Dermis microvascular lymphatic vessel endothelial cell (primary cell): ENCODE measurements at places on chromosomes 4 and X.
A peak's percentile ranks its signal among the peaks of the same experiment; 100 is the strongest.

- peak; percentile 53 for DNase-seq
Measured at GRCh38 chr4:77433418-77433733, 172.2 kb upstream of the CXCL13 start.

DNA sequence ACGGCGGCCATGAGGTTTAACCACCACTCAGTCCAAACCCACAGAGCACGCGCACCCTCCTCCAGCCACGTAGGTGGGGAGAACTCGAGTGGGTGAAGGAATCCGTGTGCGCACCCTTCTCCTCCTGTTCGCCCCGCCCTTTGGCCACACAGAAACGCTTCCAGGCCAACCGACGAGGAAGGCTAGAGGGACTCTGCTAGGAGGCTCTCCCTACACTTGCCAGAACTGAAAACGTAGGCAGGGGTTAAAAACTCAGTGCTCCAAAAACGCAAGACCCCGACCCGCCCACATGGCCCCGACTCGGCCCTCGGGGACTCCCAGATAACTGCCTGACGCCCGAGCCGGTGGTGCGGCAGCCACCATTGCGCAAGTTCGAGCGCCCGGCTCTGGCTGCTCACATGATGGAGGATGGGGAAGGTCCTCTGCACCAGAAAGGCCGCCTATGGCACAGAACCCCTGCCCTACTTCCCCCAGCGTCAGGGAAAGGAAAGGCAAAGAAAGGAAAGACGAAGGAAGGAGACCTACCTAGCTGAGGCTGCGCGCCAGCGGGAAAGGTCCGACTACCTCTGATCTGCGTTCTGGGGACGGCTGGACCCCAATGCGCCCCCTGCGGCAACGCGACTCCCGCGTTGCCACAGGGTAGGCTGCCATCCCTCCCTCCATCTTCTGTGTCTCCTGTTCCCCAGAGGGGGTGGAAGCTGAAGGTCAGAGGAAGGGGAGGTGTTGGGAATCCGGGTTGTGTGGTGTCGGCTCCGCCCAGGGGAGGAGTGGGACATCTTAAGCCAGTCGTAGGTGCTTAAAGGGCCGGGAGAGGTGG lies 201.9 kb upstream of the AGTR2 start:
- DNase-seq: no peak

- no peak for DNase-seq
Measured at GRCh38 chrX:148459343-148459742, 41.1 kb upstream of the AFF2 start.

DNA sequence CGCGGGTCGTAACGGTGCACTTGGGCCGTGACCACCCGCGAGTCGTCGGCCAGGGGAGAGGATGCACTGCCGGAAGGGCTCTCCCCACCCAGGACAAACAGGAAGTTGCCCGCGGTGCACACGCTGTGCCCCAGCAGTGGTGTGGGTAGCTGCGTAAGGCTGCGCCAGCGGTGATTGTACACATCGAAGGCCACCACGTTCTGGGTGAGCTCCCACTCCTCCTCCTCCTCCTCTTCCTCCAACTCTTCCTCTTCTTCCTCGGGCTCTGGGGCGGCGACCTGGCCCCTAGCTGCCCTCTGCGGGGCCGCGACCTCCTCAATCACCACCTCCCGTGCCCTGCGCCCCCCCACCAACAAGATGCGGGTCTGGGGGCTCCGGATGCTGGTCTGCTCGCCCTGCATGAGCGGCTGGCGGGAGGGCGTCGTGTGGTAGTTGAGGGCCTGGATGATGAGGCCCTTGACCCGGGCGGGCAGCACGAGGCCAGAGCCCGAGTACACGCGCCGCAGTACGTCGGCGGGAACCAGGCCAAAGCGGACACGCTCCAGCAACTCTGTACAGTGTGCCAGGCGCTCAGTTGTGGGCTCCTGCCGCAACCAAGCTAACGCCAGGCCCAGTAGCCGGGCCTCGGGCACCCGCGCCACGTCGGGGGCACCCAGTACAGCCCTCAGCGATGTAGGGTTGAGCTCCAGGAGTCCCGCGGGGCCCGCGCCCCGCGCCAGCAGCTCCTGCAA lies 1.4 kb downstream of the KLHL34 start:
- DNase-seq: no peak

GRCh38 chrX:150873616-150874015 lies 24.9 kb downstream of the CD99L2 start:
- DNase-seq: peak; percentile 37

GRCh38 chr4:70895405-70895804 lies 6.8 kb upstream of the MOB1B start:
- DNase-seq: no peak

DNA sequence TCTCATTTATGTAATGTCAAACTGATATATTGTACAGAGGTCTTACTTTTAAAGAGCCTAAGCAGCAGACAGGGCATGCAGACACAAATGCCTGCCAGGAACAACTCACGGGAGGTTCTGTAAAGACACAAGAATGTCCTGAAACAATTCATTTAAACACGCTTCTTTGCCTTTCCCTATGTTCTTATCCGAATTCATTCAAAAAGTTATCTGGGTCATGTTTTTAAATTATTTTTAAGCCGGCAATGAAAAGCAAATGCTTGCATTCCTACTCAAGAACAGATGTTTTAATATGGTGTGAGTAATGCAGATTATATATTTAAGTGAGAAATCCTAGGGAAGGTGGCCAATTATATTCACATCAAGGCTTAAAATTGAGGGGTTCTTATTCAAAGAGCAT lies 192.6 kb downstream of the PDGFC start:
- no peak for DNase-seq

DNA sequence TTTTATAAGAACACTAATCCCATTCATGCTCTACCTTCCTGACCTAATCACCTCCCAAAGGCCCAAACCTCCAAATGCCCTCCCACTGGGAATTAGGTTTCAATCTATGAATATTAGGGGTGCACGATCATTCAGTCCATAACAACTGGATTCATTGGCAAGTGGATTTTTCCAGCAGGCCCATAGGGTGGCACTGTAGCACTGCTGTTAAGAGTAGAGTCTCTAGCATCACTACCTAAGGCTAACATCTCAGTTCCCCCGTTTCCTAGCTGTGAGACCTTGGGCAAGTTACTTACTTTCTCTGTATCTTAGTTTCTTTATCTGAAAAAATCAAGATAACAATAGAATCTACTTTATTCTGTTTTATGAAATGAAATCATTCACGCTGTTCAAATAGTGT lies 315.8 kb downstream of the STIM2 start:
- DNase-seq: no peak

GRCh38 chrX:154135458-154136229 lies 8.4 kb upstream of the OPN1LW start:
- peak; percentile 5 for DNase-seq

GRCh38 chrX:139299309-139299708 lies 231.2 kb upstream of the F9 start:
- DNase-seq: no peak

- DNase-seq: no peak
Measured at GRCh38 chrX:40031911-40032310, 65.8 kb downstream of the BCOR start.

GRCh38 chr4:6812766-6813165 lies 30.2 kb downstream of the KIAA0232 start:
- no peak for DNase-seq

DNA sequence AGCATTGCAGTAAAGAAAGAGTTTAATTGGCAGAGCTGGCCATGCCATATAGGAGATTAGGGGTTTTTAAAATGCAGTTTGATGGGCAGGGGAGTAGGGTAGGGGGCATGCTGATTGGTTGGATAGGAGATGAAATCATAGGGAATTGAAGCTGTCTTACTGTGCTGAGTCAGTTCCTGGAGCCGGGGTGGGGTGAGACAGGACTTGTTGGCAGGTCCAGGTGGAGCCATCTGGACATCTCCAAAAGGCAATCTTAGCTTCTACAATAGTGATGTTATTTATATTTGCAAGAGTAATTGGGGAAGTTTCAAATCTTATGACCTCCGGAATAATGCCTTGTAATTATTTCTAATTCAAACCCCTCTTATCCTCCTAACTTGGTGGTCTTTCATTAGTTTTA lies 32.4 kb upstream of the PGM2 start:
- DNase-seq: no peak

GRCh38 chr4:147794314-147794680 lies 62.4 kb downstream of the ARHGAP10 start:
- DNase-seq: no peak

DNA sequence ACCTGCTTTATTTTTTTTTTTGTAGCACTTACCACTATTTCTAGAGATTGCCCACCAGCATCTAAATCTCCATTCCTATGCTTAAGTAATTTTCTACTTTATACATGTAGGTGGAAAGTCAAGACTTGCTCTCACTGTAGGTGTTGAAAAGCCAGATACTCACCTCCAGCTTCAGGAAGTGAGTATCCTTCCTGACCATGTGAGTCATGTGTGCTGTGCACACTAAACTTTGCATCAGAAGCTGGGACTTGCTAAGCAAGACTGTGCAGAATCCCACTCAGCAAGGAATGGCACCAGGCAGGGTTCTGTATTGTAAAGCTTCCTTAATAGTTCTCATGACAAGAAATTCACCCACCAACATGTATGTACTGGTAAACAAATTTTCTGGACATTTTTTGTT lies 151.8 kb downstream of the POU4F2 start:
- DNase-seq: no peak

- no peak for DNase-seq
Measured at GRCh38 chrX:13938829-13939530, 90.7 kb downstream of the GEMIN8 start.

- no peak for DNase-seq
Measured at GRCh38 chr4:612052-612748, 13.2 kb upstream of the PDE6B start.

GRCh38 chr4:109994415-109994827 lies 81.7 kb downstream of the EGF start:
- DNase-seq: no peak

DNA sequence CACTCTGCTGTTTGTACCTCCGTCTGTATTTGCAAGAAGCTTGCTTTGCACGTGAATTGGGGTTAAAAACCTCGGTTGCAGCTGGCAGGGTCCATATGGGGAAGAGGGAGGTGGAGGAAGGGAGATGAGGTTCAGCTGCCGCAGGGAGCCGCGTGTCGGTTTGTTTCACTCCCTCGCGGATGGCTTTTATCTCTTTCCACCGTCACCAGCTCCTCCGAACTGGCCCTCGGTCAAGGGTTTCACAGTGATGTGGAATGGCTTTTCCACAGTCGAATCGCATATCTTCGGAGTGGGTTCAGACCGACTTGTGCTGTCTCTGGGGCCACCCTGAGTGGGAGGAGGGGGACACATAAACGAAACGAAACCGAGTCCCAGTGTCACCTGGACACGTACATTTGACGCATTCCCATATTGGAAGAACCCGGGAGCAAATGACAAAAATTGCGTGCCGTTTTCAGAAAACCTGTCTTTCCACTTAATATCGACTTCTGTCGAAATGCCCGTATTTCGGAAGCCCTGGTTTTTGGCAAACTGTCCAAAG lies 929 bp downstream of the ZBTB33 start:
- DNase-seq: no peak

DNA sequence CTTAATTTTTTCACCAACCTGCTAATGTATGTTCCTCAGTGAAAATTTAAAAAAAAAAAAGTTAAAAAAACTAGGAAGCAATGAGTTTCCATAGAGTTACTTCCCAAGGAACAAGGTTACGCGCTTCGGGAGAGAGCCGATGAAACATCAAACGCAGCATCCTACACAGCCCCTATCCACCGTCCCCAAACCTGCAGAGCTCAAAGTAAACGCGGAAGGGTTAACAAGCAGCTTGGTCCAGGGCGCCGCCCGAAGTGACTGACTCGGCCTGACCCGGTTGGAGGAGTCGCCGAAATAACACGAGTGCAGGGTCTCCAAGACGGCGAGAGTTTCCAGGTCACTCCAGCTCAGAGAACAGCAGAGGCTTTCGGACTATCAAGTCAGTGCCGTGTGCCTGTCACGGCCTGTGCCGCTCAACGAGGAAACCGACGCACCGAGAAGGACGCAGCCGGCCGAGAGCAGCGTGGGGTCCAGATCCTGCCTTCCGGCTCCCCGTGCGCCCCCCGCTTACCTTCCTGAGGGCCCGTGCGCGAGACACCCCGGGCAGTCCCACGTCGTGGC lies 512 bp downstream of the NOP14 start:
- no peak for DNase-seq

- DNase-seq: no peak
Measured at GRCh38 chr4:132592340-132592739, 556.8 kb upstream of the PCDH10 start.

DNA sequence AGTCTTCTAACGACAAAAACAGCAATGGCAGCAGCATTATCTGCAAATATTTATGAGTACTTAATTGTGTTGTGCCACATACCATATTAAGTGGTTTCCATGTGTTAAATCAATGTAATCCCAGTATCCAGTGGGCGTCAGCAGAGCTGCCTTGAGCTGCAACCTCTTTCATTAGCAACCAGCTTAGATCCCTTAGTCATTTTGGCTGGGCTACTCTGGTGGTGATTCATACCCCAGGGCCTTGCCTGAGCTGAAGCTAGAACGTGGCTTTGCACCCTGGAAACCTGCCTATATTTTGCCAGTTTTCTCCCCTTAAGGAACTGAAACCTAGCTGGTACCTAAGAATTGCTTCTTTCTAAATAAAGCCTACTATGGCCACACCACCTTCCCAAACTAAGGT lies 474.3 kb upstream of the FTHL17 start:
- DNase-seq: peak; percentile 23

DNA sequence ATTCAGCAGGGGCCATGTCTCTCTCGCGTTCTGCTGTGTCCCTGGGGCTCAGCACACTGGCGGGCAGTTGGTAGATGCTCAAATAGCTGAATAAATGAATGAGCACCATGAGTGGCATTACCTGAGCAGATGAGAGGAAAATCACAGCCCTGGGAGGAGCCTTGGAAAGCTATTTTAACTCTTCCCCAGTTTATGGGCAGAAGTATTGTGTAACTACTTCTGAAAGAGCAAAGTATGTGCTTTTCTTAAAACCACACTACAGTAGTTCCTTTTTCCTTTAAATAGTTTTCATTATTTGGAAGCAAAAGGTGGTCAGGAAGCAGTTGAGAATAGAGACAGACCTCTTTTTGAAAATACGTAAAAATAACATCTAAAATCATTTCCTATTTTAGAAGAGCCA lies 3.0 kb upstream of the PLAC1 start:
- DNase-seq: peak; percentile 3

- DNase-seq: no peak
Measured at GRCh38 chr4:180751009-180751408, 1492.2 kb upstream of the TENM3 start.

DNA sequence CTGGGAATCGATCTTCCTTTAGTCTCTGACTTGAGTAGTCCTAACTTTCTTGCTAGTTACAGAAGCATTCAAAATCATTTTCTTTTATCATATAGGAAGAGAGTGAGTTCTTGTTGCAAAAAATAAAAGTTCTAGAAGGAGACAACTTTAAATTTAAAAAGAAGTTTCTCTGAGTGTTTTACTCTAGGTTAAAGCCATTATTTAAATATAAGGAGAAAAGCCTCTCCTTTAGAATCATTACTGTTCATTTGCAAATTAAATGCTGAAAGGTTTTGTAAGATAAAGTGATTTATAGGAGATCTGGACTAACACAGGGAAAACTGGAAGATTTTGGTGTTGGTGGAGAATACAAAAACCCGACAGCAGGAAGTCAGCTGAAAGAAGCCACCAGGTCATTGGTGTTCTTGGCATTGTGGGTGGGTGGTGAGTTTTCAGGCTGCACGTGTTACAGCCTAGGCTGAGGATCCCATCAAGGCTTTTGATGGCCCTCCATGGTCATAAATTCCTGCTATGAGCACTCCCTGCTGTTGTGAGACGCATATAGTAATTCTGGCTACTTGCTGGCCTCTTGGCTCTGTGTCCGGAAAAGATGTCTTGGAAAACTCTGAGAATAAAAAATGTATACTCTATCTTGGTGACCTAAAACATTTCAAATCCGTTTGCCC lies 81.6 kb downstream of the GPAT3 start:
- DNase-seq: no peak
